T1000 (cell line): ENCODE measurements at places on chromosomes 5 and 9.

DNA sequence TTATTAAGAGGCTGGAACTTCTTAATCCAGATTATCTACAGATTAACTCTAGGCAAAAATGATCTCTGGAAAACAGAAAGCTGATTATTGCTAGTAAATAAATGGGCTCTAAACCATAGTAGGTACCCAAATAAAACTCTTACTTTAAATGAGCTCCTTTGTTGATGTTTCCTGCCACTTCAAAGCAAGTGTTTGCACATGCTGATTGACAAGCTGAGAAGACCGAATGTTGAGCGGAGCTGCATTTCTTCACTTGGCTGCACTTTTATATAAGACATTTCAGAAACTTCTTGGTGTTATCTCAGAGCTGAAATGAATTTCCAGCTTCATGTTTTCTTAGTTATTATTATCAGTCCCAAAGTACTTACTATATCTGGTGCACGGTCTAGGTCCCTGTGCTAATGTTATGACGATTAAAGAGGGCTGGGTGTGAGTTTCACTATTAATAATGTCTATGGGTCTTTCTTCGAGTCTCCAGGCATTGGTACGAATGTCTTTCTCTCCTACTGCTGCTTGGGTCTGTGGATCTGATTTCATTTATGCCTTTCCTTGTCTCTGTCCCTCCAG lies 58.6 kb upstream of the CTXN3 start:
- DNase-seq: no peak

- no peak for DNase-seq
Observed at GRCh38 chr9:110329639-110330230, 7.9 kb downstream of the TXNDC8 start.

DNA sequence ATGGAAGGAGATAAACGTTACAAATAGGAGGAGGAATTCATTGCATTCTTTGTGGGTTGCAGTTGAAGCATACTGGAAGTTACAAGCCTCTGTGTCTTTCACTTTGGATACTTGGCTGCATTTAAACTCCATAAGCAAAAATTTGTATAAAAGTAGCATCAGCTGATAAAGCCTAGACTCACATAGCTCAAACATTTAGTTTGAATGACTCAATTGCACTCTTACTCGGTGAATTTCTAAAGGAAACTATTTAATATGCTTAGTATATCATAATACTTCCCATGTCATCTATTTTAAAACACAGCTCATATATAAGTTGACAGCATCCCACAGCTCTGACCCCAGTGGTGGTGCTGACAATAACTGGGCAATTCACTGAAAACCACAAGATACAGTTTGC lies 596.6 kb upstream of the ZNF608 start:
- DNase-seq: no peak

DNA sequence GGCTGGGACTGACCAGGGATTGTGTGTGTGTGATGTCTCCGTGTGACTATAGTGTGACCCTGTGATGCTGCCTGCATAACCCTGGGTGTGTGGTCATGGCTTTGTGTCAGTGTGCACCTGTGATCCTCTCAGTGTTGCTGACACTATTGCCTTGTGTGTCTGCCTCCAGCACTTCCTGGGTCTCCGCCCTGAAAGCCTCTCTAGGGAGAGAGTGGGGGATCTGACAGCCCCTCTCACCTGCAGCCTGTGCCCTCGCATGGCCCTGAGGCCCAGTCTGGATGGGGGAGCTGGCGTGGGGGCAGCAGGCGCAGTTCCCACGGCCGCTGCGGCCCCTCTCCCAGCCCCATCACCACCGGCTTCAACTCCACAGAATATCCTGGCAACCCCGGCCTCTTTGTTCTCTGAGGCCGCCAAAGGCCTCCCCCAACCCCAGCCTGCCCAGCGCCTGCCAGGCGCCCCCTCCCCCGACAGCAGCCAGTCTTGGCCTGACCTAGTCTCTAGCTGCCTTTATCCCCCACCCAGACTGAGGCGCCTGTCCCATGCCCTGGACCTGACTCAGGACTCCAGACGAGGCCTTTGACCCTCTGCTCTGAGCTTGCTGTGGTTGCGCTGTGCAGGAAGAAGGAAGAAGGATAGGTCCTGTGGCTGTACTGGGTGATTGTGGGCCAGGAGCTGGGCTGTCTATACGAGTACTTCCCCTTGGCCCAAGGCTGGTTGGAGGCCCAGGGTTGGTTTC lies 38.7 kb downstream of the CXXC5 start:
- no peak for DNase-seq

GRCh38 chr9:21831841-21832509 lies 29.5 kb downstream of the MTAP start:
- peak; percentile 50 for DNase-seq

DNA sequence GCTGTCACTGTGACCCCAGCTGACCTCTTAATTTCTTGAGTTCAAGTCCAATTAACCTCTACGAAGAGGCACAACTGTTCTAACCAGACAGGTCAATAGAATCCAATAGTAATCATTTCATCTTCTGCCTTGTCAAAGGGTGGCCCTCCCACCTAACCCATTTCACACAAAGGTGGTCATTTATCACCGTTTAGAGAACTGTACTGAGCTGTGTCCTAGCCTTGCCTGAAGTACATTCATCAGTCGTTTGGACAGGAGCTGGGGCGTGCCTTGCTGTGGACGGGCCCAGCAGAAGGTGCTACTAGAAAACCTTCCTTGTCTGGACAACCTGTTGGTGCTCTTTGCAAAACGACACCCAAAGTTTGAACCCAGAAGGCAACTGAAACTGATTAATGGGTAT lies 605.4 kb downstream of the ISL1 start:
- DNase-seq: no peak

DNA sequence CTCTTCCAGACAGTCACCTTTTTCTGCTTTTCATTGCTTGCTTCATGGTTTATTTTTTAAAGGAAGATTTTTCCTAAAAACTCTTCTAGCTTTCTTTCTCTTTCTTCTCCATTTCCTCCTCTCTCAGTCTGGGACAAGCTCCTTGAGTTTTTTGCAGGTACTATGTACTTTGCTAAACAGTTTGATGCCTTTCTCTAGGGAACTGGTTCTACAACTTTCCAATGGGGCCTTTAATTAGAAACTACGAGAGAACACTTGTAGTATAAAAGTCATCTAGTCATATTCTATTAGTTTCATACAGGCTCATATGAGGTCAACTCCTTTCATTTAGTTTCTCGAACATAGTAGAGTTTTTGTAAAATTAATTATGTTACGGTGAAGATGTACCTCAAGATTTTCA lies 189.6 kb downstream of the DOCK8 start:
- no peak for DNase-seq

DNA sequence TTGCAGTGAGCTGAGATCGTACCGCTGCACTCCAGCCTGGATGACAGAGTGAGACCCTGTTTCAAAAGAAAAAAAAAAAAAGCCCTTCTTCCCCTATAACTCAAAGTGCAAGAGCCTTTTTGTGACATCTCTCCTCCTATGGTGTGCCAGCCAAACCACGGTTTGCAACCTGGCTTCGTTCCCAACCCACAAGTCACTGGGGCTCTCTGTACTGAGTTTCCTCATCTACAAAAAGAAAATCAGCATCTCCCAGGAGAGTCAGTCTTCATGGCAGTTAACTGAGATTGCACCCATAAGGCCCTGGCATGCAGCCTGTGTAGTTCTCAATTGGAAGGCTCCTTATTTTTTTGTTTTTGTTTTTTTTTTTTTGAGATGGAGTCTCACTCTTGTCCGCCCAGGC lies 14.8 kb downstream of the ODF2 start:
- DNase-seq: no peak

GRCh38 chr5:172450861-172451695 lies 3.2 kb downstream of the SH3PXD2B start:
- no peak for DNase-seq

GRCh38 chr5:14102666-14103065 lies 40.5 kb upstream of the TRIO start:
- no peak for DNase-seq

- DNase-seq: no peak
Observed at GRCh38 chr5:79480991-79481390, 32.9 kb downstream of the HOMER1 start.

DNA sequence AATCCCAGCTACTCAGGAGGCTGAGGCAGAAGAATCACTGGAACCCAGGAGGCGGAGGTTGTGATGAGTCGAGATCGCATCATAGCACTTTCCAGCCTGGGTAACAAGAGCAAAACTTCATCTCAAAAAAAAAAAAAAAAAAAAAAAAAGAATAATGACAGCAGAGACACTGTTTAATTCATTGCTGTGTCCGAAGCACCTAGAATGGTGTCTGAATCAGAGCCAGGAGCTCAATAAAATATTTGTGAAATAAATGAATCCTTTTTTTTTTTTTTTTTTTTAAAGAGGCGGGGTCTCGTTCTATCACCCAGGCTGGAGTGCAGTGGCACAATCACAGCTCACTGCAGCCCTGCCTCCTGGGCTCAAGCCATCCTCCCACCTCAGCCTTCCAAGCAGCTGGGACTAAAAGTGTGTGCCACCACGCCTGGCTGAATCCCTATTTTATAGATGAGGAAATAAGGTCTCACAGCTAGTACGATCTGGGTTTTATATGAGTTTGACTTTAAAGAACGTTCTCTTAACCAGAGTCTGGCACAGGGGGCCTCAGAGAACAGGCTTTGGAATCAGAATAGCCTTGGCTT lies 47.8 kb downstream of the THOC3 start:
- DNase-seq: no peak

- no peak for DNase-seq
Observed at GRCh38 chr5:28567048-28567447, 1528.7 kb upstream of the CDH9 start.

GRCh38 chr9:23686257-23686656 lies 139.8 kb downstream of the ELAVL2 start:
- DNase-seq: no peak

GRCh38 chr9:121285835-121286687 lies 18.1 kb downstream of the GSN start:
- peak; percentile 82 for DNase-seq

DNA sequence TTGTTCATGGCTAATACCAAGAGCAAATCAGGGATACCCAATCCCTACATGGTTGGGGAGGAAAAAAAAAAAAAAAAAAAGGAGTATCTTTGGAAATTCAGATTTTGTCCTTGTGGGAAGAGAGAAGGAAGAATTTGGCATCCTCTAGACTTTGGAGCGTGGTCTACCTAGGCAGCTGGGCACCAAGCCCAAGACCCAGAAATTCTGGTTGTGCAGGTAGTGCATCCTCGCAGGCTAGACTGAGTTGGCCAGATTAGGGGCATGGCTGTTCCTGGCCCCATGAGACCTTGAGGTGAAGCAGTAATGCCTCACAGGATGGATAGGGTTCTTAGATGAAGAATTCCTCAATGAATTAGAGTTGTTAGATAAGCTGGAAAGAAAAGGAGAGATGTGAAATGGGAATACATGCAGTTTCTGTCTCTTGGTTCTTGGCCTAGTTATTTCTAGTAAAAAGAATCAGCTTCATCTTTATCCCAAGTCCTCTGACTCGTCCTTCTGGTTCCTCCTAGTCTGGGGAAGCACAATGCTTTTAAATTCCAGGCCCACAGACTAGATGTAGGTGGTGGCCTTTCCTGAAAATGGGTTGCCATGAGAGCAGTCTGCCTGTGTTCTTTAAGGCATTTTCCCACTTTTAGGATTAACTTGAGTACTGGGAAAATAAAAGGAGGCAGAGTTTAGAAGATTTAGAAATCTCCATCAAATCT lies 140.5 kb upstream of the RUSC2 start:
- no peak for DNase-seq

DNA sequence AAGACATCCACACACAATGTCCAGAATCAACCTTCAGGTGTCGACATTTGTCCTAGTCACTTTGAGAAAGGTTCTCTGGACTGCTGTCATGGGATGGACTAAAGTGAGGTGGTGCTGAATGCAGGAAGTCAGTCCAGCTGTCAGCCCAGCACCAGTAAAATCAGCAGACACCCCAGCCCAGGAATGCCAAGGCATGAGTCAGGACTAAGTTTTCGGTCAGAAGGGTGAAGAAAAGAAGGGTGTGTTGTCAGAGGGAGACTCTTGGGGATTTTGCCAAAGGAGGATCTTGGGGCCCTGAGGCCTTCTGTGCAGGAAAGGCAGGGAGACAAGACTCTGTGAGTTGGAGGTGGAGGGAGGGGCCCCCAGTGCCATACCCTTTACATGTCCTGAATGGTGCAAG lies 69.0 kb upstream of the XPA start:
- DNase-seq: no peak

GRCh38 chr9:122789256-122790046 lies 718 bp downstream of the OR5C1 start:
- no peak for DNase-seq

DNA sequence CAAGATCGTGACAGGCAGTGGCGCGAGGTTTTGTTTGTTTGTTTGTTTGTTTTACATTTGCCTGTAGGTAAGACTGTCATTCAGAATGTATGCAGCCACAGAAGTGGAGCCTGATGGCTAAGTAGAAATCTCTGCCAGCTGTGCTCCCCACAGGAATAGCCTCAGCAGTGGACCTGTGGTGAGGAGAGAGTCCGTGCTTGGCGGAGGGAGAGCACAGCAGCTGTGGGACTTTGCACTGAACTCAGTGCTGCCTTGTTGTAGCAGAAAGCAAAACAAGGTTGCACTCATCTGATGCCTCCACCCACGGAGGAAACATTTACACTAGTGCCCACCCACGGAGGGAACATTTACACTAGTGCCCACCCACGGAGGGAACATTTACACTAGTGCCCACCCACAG lies 4.4 kb upstream of the ZNF782 start:
- no peak for DNase-seq

DNA sequence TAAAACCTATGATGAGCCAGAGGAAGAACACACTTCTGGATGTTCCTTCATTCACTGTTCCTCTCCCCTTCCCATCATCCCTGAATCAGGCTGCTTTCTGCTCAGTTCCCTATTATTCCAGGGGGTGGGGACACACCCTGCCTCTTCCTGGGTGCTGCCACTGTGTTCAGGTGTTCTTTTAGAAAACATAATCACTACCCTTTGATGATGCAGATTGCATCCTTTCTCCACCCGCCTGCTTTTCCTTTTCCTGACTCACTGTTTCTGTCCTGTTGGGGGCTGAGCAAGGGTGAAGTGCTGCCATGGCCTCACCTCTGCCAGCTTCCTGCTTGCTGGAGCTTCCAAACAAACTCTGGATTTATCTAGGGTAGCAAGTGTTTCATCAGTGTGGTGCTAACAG lies 331.9 kb upstream of the GRIA1 start:
- DNase-seq: no peak

- DNase-seq: no peak
Observed at GRCh38 chr9:76650692-76651091, 113.5 kb upstream of the PCA3 start.

GRCh38 chr9:128056887-128057723 lies 10.0 kb downstream of the NAIF1 start:
- no peak for DNase-seq

DNA sequence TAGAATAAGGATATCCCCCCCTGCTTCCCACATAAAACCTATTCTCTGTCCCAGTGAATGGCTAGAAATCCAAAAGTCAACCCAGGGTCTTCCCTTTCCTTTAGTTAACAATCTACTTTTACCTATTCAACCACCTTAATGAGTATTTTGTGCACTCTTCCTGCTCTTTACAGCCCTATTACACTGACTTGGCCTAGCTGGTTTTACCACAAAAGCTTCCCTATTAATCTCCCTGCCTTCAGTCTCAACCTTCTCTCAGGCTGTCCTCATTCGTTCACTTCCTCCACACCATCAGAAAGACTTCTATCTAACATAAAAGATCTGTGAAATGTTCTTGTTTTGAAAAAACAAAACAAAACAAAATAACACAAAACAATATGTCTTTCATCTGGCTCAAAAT lies 16.2 kb downstream of the CTNNAL1 start:
- DNase-seq: no peak

GRCh38 chr5:69042500-69042899 lies 51.3 kb upstream of the SLC30A5 start:
- no peak for DNase-seq
